Thoracic aorta (tissue), 2 donors: ENCODE measurements at places on chromosomes 7 and 10.
A peak's percentile ranks its signal among the peaks of the same experiment; 100 is the strongest.

DNA sequence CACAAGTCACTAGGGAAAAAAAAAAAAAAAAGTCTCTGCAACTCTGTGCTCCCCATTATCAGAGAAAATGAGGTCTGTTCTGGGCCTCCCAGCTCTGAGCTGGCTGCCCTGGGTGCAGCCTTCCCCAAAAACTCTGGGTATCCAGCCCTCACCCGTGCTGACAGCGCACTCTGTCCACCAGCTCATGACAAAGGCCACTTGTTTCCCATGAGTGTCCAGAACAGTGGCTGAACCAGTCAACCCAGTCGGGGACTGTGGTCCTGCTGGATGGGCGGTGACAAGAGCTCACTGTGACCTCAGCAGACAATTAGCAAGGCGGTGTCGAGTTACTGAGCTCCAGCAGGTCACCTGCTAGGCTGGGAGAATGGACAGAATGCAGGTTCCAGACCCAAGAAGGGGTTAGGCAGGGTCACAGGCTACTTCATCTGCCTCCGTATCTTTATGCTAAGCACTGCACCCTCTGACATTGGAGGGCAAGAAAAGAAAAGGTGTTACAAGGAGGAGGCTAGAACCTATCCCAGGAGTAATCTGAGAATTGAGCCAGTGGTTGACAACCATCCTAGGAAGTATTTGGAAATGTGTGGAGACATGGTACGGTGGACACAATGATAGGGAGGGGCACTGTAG, 37.2 kb downstream of the DLG5 start:
- H3K27ac ChIP-seq: no peak overlapping the region
- H3K4me3 ChIP-seq: no peak overlapping the region
- peaks cover 19% of the 10 kb centered on the region for H3K4me1 ChIP-seq
- no peak for DNase-seq
- H3K27me3 ChIP-seq: no peaks in the 10 kb centered on the region

DNA sequence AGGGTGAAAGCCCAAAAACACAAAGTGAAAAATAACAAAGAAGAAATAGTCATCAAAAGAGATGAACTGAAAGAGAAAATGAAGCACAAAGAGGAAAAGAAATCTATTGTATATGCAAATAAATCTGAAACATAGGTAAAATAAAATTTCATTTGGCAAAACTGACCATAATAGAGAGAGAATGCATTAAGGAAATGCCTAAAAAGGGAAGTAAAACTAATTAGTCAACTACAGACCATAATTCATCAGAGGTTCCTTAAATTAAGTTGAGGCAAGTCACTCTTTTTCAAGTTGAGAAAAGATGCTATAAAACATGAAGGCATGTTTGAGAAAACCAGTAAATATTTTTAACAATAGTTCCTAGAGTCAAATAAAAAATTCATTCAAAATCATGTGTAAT, 233.3 kb downstream of the LRRN3 start:
- DNase-seq: no peak
- no peak overlapping the region for H3K4me3 ChIP-seq
- H3K27me3 ChIP-seq: no peaks in the 10 kb centered on the region
- no peak overlapping the region for H3K27ac ChIP-seq

DNA sequence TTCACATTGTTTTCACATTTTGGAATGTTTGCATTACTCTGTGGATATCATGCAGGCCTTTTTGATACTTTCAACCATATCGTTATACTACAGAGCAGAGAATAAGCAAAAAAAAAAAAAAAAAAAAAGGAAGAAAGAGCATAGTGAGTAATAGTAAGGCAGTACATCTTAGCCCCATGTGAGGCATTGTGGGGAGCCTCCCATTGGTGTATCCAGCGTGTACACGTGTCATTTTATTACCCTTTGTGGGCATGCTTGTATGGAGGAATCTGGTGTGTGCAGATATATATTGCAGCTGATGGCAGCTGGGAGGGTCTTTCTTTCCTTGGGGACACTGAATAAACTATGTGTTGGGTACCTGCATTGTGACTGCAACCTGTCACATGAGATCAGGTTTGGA, 19.6 kb downstream of the R3HCC1L start:
- H3K4me3 ChIP-seq: no peak overlapping the region
- H3K4me1 ChIP-seq: no peaks in the 10 kb centered on the region
- no peak for DNase-seq
- H3K27ac ChIP-seq: no peak overlapping the region
- H3K27me3 ChIP-seq: no peaks in the 10 kb centered on the region

- no peak overlapping the region for H3K27ac ChIP-seq
- H3K27me3 ChIP-seq: no peaks in the 10 kb centered on the region
- no peaks in the 10 kb centered on the region for H3K36me3 ChIP-seq
- no peak overlapping the region for H3K4me3 ChIP-seq
Observed at GRCh38 chr10:34769899-34770298, 45.2 kb downstream of the PARD3 start.

DNA sequence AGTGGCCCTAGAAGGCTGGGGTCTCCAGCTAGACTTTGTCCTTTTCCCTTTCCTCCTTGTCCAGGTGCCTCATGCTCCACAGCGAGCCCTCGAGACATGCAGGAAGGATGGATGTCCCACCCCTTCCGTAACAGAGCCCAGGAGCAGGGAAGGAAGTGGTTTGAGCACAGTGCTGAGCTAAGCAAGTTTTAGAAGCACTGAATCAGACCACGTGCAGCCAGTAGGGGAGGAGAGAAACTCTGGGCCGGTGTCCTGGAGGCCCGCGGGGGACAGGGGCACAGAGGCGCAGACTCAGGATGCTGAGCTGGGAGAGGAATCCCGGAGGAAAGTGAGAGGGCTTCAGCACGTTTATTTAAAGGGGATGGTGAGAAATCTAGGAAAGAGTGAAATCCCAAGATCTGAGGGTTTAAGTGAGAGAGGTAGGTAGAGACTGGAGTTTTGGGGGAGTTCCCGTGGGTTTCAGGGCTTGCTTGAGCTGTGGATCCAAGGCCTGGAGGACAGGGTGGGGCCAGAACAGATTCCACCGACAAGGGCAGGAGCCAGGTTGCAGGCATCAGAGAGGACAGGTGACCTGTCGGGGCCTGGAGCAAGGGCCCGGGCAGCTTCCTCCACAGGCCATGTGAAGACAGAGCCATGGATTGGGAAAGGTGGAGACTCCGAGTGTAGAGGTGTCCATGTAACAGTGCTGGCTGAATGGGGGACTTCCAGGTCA, 4.4 kb upstream of the IRF5 start:
- no peak overlapping the region for H3K4me3 ChIP-seq
- H3K27ac ChIP-seq: no peak overlapping the region
- no peak for DNase-seq
- no peaks in the 10 kb centered on the region for H3K4me1 ChIP-seq

GRCh38 chr7:9796241-9796640, 1177.4 kb upstream of the PHF14 start:
- H3K4me3 ChIP-seq: no peak overlapping the region
- no peaks in the 10 kb centered on the region for H3K36me3 ChIP-seq
- no peaks in the 10 kb centered on the region for H3K4me1 ChIP-seq
- no peaks in the 10 kb centered on the region for H3K27me3 ChIP-seq

GRCh38 chr10:78389419-78389818, 355.8 kb downstream of the RPS24 start:
- no peaks in the 10 kb centered on the region for H3K36me3 ChIP-seq
- H3K4me1 ChIP-seq: no peaks in the 10 kb centered on the region
- H3K27me3 ChIP-seq: no peaks in the 10 kb centered on the region
- H3K4me3 ChIP-seq: no peak overlapping the region
- no peak overlapping the region for H3K27ac ChIP-seq

- H3K27ac ChIP-seq: no peak overlapping the region
- DNase-seq: no peak
- no peaks in the 10 kb centered on the region for H3K36me3 ChIP-seq
Observed at GRCh38 chr10:24569330-24569796, 154.3 kb downstream of the ARHGAP21 start.

GRCh38 chr7:50276483-50276882, 28.0 kb upstream of the IKZF1 start:
- H3K36me3 ChIP-seq: no peaks in the 10 kb centered on the region
- H3K27me3 ChIP-seq: no peaks in the 10 kb centered on the region
- no peak overlapping the region for H3K27ac ChIP-seq
- no peaks in the 10 kb centered on the region for H3K4me1 ChIP-seq

GRCh38 chr10:42743697-42744096, 38.9 kb upstream of the BMS1 start:
- H3K36me3 ChIP-seq: no peaks in the 10 kb centered on the region
- no peak overlapping the region for H3K4me3 ChIP-seq
- H3K27me3 ChIP-seq: no peaks in the 10 kb centered on the region
- H3K27ac ChIP-seq: no peak overlapping the region

GRCh38 chr7:49703337-49703736, 70.1 kb upstream of the VWC2 start:
- H3K4me1 ChIP-seq: no peaks in the 10 kb centered on the region
- H3K36me3 ChIP-seq: no peaks in the 10 kb centered on the region
- no peak overlapping the region for H3K27ac ChIP-seq

DNA sequence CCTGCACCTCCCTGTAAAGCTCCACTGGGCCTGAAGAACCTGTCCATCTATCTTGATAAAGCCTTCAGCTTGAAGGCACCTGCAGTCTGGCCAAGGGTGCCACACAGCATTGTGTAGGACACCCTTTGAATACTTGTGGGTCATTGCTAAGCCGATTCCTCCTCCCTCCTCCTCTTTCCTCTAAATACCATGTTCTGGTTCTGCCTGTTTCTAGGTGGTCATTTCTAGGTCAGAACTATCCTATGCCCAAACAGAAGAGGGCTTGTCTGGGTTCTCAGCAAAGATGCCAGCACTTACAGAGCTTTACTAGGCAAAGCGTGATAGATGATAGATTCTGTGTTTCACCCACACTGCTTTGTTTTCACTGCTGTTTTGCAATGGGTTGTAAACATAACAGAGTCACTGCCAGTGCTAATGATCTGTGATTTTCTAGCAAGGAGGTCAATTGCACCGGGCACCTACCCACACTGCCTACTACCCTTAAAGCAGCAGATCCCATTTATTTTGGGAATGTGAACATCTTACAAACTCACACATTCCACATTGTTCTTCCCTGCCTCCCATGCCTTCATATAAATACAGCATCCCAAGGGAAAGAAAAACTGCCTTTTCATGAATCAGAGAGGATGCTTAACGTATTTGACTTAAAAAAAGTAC, 279.1 kb upstream of the PITRM1 start:
- no peaks in the 10 kb centered on the region for H3K36me3 ChIP-seq
- H3K4me1 ChIP-seq: peaks cover 14% of the 10 kb centered on the region
- DNase-seq: no peak
- peak overlapping the region; percentile 82 for H3K27ac ChIP-seq

DNA sequence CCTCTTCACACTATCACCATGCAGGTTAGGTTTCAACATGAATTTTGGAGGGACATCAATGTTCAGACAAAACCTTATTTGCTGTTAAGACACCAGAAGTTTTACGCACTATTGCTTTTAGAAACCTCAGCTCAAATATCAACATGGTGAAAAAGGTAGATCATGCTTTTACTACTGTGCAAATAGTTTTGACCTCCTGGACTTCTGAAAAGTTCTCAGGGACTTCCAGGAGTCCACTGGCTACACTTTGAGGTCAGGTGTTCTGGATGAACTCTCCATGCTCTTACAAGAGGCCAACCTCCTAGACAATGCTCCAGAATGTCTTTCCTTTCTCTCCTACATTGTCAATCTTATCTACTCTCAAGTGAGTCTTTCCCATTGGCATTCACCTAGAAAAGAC, 55.9 kb downstream of the SLC25A13 start:
- H3K27me3 ChIP-seq: no peaks in the 10 kb centered on the region
- no peak overlapping the region for H3K27ac ChIP-seq
- no peak overlapping the region for H3K4me3 ChIP-seq
- no peak for DNase-seq
- peaks cover 3% of the 10 kb centered on the region for H3K36me3 ChIP-seq

- peaks cover 19% of the 10 kb centered on the region for H3K36me3 ChIP-seq
- H3K27me3 ChIP-seq: no peaks in the 10 kb centered on the region
- DNase-seq: no peak
- H3K4me1 ChIP-seq: no peaks in the 10 kb centered on the region
- H3K27ac ChIP-seq: no peak overlapping the region
- no peak overlapping the region for H3K4me3 ChIP-seq
Observed at GRCh38 chr7:107359520-107360316, 110.1 kb upstream of the GPR22 start.

GRCh38 chr10:77825965-77826364, 100.6 kb downstream of the DLG5 start:
- DNase-seq: no peak
- H3K27ac ChIP-seq: no peak overlapping the region
- H3K27me3 ChIP-seq: no peaks in the 10 kb centered on the region
- peaks cover 43% of the 10 kb centered on the region for H3K36me3 ChIP-seq

DNA sequence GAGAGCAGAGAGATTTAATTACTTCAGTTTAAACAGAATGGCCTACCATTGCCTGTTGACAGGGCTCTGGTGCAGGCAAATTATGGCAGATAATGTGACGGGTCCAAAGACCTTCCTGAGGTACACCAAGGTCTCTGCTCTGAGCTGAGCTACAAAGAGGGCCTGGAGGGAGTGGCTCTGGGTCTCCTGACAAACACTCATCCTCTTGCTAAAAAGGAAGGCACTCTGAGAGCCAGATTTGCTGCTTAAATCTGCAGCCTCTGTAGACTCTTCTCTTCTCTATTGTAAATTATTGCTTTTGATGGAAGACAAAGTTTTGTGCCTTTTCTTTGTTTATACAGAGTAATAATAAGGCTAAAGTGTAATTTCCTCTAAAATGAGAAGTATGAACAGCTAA, 529.5 kb upstream of the FZD8 start:
- H3K4me3 ChIP-seq: no peak overlapping the region
- H3K27ac ChIP-seq: no peak overlapping the region
- no peaks in the 10 kb centered on the region for H3K36me3 ChIP-seq
- peaks cover 17% of the 10 kb centered on the region for H3K4me1 ChIP-seq
- no peak for DNase-seq
- H3K27me3 ChIP-seq: no peaks in the 10 kb centered on the region

DNA sequence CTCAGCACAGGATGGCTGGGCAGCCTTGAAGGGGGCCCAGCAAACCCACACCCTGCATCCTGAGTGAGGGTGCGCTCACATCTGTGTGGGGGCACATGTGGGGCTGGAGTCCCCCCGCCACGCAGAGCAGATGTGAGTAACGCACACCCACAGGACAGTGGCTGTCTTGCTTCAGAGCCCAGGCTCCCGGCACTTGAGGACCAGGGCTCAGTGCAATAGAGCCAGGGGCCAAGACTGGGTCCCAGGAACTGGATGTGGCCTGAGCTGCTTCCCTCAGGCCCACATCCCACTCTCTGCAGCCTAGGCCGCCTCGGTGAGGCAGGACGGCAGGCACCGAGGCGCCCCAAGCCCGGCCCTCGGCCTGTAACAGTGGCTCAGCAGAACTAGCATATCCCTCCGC, 159.9 kb downstream of the MAD1L1 start:
- no peaks in the 10 kb centered on the region for H3K36me3 ChIP-seq
- H3K27ac ChIP-seq: no peak overlapping the region
- no peak overlapping the region for H3K4me3 ChIP-seq
- no peaks in the 10 kb centered on the region for H3K4me1 ChIP-seq

GRCh38 chr10:12484002-12484918, 134.9 kb downstream of the CAMK1D start:
- H3K36me3 ChIP-seq: no peaks in the 10 kb centered on the region
- peak overlapping the region; percentile 50 for H3K4me3 ChIP-seq
- H3K27ac ChIP-seq: peak overlapping the region; percentile 67
- no peak for DNase-seq

- peaks cover 8% of the 10 kb centered on the region for H3K4me1 ChIP-seq
- H3K36me3 ChIP-seq: no peaks in the 10 kb centered on the region
- H3K4me3 ChIP-seq: no peak overlapping the region
- no peak for DNase-seq
- no peaks in the 10 kb centered on the region for H3K27me3 ChIP-seq
Observed at GRCh38 chr7:3234851-3235250, 66.2 kb upstream of the SDK1 start.

GRCh38 chr10:4671451-4672145, 154.4 kb upstream of the AKR1E2 start:
- no peak for DNase-seq
- H3K36me3 ChIP-seq: no peaks in the 10 kb centered on the region
- no peaks in the 10 kb centered on the region for H3K27me3 ChIP-seq
- H3K4me1 ChIP-seq: no peaks in the 10 kb centered on the region
- H3K4me3 ChIP-seq: no peak overlapping the region
- H3K27ac ChIP-seq: no peak overlapping the region
